GM23338 (cell line): ENCODE measurements at places on chromosomes 3 and 15.

DNA sequence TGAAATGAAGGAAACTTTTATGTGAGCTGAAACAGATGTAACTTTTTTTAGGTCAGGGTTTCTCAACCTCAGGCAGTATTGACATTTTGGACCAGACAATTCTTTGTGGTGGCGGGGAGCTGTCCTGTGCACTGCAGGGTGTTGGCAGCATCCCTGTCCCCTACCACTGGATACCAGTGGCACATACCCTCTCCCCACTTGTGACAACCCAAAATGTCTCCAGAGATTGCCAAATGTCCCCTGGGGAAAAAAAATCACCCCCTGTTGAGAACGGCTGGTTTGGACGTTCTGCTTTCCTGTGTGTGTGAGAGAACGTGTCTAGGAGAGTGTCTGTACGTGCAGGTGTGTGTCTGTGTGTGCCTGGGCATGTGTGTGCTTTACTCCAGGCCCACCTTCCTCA, 30.7 kb upstream of the GRIP2 start:
- DNase-seq, result no peak

- DNase-seq, result no peak
Observed at GRCh38 chr3:106512846-106513245, 644.0 kb upstream of the CBLB start.

DNA sequence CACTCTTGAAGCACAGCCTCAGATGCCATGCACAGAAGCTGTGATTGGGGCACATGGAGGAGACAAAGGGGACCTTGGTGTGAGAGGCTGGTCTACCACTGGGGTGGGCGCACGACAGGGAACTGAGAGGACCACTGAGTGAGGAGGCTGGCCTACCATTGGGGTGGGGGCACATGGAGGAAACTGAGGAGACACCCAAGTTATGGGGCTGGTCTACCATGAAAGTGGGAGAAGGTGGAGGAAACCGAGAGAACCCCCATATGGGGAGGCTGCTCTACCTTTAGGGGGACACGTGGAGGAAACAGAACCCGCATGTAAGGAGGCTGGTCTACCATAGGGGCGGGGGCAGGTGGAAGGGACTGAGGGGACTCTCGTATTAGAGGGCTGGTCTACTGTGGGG, 153.4 kb downstream of the FBLN2 start:
- DNase-seq, result no peak

DNA sequence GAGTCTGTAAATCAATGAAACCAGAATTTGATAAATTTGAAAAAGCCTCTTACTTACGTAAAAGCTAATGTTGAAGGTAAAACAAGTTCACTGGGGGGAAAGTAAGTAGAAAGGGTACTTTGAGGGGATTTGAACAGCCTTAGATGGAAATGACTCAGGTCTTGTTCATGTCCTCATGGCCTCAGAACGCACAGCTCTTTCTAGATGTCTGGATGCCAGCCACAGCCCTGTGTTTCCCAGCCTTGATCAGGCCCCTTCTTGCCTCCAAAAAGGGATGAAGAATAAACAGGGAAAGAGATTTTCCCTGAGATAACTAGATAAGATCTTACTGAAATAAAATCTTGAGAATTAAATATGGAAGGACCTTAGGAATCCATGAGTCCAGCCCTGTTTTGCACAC, 237.1 kb upstream of the GOLGA6L4 start:
- DNase-seq, result no peak

DNA sequence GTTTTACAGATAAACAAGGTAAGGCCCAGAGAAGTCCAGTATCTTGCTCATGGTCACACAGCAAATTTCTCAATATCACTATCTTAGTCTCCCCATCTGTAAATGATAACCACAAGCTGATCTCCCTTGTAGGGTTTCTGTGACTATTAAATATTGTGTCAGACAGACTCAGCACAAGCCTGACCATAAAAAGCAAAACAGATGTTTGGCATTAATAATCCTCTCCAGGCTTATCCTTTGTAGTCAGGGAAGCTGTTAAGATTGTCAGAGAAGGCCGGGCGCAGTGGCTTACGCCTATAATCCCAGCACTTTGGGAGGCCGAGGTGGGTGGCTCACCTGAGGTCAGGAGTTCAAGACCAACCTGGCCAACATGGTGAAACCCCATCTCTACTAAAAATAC, 173.2 kb upstream of the PRICKLE2 start:
- no peak for DNase-seq

- DNase-seq, result no peak
Observed at GRCh38 chr3:63800097-63800496, 19.0 kb upstream of the C3orf49 start.

GRCh38 chr3:29506502-29506901, 225.6 kb downstream of the RBMS3 start:
- no peak for DNase-seq

DNA sequence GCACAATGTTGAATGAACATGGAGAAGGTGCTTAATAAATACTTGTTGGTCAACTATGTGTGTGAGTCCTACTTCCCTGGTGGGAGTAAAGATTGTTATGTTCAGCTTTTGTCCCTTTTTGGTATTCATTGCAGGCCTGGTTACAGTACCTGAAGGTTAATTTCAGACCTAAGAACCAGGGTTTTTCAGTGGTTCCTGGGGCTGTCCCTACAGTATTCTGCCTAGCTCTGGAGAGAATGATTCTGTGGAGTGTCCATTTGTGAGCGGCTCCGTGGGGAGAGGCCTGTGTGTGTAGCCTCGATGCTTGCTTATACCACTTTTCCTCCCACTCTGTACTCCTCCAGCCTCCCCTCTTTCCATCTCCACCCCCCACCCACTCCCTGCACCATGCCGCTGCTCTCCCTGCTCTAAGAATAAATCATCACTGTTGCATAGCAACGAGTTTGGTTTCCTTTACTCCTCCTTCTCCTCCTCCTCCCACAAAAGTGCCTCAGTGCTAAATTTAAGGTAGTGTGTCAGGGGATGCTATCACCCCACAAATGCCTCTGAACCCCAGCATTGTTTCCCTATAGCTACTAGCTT, 150.6 kb upstream of the ROPN1 start:
- DNase-seq, result no peak
